ENCODE measurements at places on chromosomes 13 and 19.

DNA sequence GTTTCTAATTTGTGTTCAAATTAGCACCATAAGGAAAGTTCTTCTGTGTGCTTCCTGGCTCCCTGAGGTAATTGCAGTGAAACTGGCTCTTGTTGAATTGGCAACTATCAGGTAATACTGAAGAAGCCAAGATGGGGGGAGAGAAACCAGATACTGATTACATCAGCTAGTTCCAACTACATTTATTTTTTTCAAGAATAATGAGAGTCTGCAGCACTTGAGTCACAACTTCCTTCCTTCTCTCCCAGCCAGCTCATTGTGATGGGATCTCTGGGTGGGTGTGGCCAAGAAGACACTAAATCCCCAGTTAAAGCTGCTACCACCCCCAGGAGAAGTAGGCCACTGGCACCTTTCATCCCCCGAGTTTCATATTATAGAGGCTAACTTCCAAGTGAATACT, 100.7 kb upstream of the RXFP2 start:
- no peak for DNase-seq

DNA sequence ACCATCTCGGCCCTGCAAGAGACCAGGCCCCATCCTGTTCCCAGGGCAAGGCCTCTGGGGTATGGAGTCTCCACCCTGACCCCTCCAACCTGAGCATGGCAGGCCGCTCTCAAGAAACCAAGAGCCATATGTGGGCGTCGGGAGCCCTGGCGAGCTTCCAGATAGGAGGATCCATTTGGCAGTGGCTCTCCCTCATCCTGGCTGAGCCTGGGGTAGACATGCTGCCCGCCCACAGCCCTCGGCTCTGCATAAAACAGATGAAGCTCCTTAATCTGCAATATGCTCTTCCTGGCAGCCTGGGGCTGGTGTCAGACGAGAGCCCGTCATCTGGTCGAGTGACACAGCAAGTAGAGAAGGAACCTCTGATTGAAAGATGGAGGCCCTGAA, 6.1 kb downstream of the ATP13A1 start:
- DNase-seq = no peak

DNA sequence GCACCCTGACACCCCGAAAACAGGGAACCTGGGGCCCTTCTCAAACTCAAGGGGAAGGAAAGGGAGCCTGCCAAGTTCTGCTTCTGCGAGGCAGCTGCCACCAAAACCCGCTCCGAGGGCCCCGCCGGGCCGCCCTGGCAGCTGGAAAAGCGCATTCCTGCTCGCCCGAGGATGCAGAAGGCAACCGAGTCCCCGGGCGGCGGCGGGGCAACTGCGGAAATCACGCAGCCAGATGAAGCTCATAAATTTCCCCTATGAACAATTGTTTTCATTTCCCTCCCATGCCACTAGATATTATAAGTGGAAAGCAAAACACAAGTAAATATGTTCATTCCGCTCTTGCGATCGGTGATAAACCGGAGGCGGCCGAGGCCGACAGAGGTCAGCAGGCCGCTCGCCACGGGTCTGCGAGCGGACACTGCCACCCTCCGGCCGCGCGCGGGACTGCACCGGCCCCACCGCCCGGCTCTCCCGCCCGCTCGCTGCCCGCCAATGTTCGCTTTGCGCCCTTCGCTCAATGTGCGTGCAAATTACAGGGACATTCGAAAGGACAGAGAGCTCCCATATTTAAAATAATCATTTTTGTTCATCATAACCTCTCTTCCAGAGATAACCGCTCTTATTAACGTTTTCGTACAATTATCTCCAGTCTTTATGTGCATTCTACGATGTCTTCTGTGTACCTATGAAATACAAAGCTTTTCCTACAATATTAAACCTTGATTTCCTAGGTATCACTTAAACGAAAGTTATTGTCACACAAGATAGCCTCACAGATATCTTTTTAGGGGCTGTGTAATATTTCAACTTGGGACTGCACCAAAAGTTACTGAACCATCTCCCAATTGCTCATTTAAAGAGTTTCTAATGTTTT, 120.8 kb upstream of the ZNF507 start:
- DNase-seq = peak; percentile 21

GRCh38 chr19:16369664-16370576, 45.3 kb downstream of the KLF2 start:
- DNase-seq = peak; percentile 37

- DNase-seq = no peak
These were observed 1210.1 kb downstream of the DIAPH3 start for GRCh38 chr13:58953638-58954037.

DNA sequence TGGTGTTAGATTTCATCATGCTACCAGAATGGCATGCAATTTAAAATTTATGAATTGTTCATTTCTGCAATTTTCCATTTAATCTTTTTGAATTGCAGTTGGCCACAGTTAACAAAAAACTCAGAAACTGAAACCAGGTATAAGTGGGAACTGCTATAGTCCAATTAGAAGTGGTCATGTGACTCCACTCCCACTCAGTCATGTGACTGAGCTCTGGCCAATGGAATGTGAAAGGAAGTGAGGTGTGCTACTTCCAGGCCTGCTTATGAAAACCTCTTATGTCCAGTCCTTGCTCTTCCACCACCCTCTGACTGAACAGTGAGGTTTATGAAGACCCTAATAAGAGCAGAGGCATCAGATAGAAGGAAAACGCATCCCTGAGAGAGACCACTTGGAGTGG, 47.0 kb downstream of the DLEU7 start:
- DNase-seq = no peak

DNA sequence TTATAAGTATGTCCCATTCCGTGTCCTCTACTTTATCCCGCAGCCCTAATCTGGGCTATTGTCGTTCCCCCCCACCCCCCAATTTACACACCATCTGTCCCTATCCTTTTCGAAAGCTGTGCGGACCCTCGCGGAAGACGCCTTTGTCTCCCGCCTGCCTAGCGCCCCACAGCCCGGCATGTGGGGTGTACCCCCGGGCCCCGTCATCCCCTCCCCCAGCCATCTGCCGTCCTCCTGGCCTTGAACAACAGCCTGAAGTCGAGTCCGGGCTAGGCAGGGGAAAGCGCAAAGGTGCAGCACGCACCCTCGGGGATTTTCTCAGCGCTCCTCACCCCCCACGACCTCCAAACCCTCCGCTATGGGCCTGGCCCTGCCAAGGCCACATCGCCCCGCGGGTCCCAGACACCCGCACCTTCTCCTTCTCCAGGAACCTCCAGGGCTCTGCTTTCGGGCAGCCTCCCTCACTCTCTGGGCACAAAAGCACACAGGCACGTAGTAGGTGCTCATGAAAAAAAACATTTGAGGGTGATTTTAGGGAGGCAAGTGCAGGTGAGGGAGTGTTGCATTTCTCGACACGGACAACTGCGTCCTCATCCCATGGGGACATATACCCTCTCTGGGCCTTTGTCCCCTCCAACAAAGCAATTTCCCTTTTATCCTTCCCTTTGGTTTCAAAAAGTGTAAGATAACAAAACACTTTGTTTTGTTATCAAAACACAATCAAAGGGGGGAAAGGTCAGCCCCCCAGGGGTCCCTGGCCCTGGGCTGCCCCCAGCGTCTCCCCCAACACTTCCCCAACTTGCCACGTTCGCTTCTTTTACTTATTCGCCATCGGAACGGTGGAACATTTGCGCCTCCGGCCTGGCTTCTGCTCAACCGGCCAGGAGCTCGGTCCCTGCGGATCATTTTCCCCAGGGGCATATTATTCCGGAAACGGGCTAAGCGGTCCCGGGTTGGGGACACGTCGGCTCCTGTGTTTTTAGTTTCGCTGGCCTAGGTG, 16.4 kb downstream of the CCDC124 start:
- DNase-seq = no peak

DNA sequence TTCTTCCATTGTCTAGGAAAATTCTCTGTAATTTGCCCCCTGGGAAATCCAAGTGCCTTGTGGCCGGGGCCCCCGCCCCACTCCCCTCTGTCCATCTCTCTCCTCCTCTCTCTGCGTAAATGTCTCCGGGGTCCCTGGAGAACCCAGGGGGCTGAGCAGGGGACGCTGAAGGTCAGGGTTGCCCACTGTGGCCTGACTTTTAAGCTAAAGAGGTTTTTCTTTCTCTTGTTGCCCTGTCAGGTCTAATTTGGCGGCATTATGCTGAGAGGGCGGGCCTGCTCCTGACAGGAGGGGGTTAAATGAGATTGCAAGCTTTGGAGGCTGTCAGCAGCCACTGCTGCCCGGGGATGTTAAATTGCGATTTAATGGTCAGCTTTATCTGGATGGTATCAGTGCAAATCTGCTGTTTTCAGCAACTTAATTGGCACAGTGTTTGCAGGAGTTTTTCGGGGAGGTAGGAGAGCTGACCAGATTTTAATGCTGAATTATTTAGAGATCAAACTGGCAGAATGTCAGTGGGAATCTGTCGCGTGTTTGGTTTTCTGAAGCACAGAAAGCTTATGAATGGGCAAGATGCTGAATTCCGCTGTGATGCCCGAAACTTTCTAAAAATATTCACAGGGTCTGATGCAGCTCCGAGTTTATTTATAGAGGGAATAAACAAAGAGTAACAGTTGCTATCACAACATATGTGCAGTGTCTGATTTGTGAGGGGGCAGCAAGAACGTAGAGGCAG, 93.2 kb upstream of the SOX1 start:
- DNase-seq = no peak

- no peak for DNase-seq
These were observed 64.7 kb upstream of the OXGR1 start for GRCh38 chr13:97058926-97059325.

DNA sequence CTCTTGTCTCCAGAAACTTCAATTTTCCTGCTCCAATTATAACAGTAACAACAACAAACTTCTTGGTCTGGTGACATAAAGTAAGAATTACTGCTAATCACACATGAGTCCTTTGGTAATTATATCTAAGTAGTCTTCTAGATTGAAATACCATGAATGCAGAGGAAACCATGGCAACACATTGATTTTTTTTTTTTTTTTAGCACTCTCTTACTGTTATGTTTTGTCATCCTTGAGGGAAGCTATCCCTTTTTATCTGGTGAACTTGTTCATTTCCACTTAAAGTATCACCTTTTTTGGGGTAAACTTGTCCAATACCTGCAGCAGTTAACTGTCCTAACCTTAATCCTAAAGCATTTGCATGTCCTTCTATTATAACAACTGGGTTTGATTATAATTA, 256.3 kb downstream of the B3GLCT start:
- no peak for DNase-seq

DNA sequence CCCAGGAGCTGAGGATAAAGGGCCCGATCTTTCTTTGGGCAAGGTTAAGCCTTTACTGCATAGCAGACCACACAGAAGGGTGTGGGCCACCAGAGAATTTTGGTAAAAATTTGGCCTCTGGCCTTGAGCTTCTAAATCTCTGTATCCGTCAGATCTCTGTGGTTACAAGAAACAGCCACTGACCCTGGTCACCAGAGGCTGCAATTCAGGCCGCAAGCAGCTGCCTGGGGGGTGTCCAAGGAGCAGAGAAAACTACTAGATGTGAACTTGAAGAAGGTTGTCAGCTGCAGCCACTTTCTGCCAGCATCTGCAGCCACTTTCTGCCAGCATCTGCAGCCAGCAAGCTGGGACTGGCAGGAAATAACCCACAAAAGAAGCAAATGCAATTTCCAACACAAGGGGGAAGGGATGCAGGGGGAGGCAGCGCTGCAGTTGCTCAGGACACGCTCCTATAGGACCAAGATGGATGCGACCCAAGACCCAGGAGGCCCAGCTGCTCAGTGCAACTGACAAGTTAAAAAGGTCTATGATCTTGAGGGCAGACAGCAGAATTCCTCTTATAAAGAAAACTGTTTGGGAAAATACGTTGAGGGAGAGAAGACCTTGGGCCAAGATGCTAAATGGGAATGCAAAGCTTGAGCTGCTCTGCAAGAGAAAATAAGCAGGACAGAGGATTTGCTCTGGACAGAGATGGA, 8.4 kb upstream of the CEACAM19 start:
- no peak for DNase-seq

DNA sequence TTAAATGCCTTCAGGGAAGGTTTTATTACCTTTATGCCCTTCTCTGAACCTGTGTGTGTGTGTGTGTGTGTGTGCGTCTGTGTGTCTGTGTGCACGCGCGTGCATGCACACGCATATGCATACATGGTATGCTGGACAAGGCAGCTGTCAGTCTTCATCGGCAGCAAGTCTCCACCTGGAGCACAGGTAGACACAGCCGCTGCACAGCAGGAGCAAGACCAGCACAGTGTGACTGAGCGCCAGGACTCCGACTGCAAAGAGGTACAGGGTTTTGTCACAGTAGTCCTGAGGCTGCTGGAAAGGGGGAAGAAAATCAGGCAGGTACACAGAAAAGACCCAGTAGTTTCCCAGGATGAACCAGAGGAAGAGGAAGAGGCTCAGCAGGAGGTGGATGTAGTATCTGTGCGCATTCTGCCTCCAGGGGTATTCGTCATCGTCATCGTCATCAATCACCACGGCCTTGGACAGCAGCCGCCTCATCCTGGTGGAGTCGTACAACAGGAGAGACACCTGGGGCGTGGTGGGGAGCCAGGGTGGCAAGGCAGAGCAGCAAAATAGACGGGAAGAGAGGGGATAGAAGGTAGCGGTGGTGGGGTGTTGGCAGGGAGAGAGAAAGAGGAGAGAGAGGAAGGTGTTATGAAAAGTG, 12.8 kb upstream of the DHRS12 start:
- DNase-seq = no peak

- DNase-seq = no peak
These were observed 265.0 kb downstream of the RBM26 start for GRCh38 chr13:79141082-79141481.

DNA sequence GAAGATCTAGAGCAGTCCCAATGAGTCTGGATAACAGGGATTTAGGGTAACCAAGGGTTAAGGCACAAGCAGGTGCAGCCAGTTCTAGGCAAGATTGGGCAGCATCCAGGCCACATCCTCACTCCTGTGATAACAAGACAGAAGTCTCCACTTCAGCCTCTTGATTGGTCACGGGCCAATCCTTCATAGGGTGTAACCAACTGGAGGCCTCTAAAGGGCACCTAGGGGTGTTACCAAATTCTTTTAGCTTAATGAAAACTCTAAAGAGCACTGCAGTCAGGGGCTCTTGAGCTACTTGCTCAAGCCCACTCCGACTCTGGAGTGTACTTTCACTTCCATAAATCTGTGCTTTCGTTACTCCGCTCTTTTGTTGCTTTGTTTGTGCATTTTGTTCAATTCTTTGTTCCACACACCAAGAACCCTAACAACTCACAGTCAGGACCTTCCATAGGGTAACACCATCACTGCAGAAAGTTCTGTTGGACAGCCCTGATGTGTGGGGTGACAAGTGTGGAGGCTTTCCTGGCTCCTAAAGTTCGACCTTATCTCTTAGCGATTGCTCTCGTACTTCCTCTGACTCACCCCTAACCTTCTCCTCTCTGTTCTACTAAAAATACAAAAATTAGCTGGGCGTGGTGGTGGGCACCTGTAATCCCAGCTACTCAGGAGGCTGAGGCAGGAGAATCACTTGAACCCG, 36.1 kb downstream of the ZSWIM9 start:
- no peak for DNase-seq
